ENCODE measurements at places on chromosomes 5 and 9. TPM values are rescaled to one million over a fixed set of nuclear protein-coding genes. Genes with fewer than 3 reads are reported as not detected.

CDC20B gene
- total RNA-seq, result 0.17 TPM

IL13 gene
- total RNA-seq, result 130 TPM

RBM18 gene
- total RNA-seq, result 23.9 TPM

THBS4 gene
- total RNA-seq, result 0.73 TPM

MINAR2 gene
- total RNA-seq, result not detected

TRIM23 gene
- 10.1 TPM for total RNA-seq
